Fibroblast of skin of right biceps (primary cell): ENCODE measurements at places on chromosomes 2 and 18.

DNA sequence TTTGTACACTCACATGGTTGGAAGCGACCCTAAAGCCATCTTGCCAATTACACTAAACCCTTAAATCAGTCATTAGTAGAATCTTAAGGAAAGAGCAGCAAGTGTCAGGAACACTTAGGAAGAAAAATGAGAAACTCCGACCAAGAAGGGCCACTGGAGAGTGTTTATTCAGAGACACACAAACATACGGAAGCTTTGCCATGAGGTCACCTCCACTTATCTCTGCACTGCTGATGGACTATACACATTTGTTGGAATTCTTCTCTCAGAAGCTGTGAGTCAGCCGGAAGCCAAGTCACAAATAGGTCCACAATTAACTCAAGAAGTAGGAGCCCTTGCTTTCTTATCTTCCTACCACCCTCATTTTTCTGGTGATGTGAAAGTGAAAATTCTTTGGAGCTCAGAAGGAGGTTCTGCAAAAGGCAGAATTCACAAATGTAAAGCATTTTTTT is 21.6 kb downstream of the BMP10 start:
- peak; percentile 8 for DNase-seq

- no peak for DNase-seq
Observed at GRCh38 chr18:74286106-74286855, 5.5 kb downstream of the CYB5A start.

DNA sequence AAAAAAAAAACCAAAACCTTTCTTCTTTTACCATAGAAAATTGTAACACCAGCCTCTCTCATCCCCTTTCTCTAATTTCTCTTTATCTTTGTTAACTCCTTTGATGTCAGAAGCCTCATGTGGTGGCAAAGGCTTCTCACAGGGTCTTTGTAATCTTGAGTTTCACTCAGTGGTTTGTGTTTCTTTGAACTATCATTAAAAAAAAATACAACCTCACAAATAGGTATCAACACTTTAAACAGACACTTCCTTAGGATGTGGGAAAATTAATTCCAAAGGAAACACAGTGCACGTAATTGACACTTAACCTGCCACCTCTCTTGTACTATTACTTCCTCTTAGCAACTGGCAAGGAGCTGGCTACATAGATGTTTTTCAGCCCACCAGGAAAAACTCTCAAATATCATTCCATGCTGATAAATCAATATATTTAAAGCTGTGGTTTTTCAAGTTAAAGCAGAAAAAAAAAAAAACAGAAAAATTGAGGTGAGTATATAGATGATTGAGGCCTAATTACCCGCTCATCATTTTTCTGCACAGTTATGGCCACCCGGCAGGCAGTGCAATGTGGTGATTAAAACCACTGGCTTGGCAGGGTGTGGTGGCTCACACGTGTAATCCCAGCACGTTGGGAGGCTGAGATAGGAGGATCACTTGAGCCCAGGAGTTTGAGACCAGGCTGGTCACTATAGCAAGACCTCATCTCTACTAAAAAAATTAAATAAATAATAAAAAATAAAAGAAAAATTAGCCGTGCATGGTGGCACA is 193.5 kb downstream of the MYO3B start:
- DNase-seq, result no peak

- no peak for DNase-seq
Observed at GRCh38 chr2:72932045-72932740, 14.9 kb downstream of the EMX1 start.

DNA sequence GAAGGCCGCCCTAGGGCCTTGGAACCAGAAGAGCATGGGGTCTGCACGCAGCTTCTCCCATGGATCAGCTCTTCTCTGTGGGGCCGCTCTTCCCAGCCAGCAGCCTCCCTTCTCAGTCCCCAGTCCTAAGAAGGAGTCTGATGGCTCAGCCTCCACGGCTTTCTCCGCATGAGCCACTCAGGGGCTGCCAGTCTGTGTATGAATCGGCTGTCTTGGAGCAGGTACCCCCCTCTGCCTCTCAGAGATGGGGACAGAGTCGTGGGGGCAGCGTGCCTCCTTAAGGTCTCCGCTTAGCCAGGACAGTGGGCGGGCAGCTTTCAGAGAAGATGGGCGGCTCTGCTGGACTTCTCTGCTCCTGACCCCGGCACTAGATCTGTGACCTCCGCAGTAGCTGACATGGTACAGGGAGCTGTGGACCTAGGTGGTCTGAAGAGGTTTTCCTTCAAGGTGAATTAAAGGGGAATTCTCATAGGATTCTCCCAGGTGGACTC is 21.6 kb downstream of the INPP5D start:
- DNase-seq, result no peak

GRCh38 chr2:170863087-170863486 is 46.4 kb downstream of the GAD1 start:
- no peak for DNase-seq

GRCh38 chr2:211877061-211877460 is 661.5 kb downstream of the ERBB4 start:
- no peak for DNase-seq

GRCh38 chr2:35973132-35973736 is 382.3 kb upstream of the CRIM1 start:
- peak; percentile 39 for DNase-seq

GRCh38 chr2:179946810-179947615 is 60.1 kb downstream of the CWC22 start:
- no peak for DNase-seq

DNA sequence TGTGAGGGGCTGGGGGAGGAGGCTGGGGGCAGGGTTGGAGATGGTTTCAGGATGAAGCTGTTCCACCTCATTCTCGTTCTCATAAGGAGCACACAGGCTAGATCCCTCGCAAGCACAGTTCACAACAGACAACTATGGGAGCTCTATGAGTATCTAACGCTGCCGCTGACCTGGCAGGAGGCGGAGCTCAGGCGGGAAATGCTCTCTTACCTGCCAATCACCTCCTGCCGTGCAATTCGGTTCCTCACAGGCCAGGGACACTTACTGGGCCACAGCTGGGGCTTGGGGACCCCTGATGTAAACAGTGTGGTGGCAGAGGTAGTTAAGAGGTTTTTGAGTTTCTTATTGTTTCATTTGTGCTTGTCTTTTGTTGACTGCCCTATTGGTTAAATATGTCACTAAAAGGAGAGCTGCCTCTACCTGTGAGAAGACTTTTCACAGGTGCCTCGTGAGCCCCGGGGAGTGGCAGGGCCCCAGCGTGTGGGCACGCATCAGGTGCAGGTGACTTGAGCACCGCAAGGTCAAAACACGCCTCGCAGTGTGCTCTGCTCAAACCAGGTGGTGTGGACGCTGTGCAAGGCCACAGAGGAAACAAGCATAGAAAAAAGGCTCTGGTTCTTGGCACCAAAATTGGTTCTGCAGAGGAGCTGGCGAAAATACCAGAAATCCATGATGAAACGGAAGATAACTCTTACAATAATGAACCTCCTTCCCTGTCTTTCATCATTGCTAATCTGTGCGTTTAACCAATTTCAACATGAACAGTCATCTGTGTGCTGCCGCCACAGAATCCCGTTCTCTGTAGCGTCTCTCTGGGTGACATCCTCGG is 10.2 kb downstream of the MLPH start:
- DNase-seq, result no peak

DNA sequence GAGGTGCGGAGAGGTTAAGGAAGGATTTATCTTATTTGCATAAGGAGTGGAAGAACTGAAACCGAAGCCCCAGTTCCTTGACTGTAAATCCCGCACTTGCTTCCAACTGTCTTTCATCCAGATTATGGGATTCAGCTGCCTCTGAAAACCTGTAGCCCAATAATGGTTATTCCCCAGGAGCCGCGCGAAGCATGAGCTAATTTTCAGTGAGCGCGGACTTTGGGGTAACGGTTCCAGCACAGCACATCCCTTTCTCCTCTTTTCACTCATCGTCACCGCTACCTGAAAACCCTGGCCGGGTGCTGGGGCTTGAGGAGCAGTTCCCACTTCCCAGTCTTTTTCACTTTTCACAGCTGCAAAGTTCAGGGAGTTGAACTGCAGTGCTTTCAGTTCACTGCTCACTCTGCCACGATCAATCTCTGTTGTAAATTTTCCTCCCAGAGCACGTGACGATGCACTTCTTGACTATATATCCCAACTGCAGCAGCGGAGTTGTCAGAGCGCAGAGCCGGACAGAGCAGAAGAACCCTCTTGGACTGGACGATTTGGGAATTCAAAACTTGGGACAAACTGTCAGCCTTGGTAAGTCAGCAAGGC is at the start of gene KCNE4:
Gene KCNE4 (plus strand): TSS at position 498 of the 597 bp plus-strand sequence. CDS start 641 bp downstream, outside the sequence.
- peak; percentile 85 for DNase-seq

GRCh38 chr2:6893876-6894482 is 16.4 kb downstream of the RSAD2 start:
- no peak for DNase-seq

GRCh38 chr2:44333994-44334393 is 27.3 kb downstream of the PREPL start:
- no peak for DNase-seq

GRCh38 chr2:108023776-108024175 is 37.5 kb downstream of the SLC5A7 start:
- no peak for DNase-seq

DNA sequence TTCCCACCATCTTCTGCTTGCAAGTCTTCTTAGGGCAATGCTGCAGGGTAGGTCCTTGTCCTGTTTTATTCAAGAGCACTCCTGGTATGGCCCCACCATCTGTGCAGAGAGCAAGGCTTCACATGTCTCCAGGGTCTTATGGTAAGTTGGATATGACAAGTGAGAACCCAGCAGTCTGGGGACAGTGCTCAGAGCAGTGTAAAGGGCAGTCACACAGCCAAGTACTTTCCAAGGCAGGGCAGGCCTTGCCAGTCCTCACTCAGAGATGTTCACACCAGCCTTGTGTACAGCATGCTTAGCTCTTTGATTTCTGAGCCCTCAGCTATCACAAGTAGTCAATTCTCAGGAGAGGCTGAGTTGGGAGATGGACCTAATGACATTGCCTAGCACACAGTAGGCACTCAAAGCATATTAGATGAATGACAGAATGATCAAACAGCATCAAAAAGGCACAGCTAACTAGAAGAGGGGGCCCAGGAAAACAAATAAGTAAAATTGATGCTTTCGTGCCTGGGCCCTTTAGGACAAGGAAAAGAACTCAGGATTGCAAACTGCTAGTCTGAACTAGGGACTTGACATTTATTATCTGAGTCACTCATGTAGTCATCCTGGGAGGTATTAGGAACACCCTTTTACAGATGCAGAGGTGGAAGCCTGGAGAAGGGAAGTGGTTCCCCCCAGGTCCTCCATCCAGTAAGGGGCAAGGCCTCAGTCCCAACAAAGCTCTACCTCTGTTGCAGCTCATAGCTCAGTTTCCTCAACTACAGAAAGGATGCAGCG is 86.7 kb upstream of the CTAGE1 start:
- peak; percentile 69 for DNase-seq

DNA sequence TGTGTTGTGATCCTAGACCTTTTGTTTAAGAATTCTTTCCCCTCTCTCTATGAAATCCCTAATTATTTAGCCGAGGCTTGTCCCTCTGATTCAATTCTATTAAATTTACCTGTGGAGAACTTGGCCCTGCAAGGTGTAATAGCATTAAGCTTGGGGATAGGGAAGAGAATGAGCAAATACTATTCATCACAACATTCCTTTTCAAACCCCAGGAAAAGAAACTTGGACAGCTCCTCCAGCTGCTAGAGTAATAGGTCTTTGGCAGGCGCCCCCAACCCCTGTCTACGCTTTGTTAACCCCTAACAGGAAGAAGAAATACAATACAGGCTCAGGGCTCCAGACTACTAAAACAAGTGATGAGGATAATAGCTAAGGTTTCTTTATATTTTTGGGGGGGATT is 957.0 kb downstream of the CPS1 start:
- no peak for DNase-seq

DNA sequence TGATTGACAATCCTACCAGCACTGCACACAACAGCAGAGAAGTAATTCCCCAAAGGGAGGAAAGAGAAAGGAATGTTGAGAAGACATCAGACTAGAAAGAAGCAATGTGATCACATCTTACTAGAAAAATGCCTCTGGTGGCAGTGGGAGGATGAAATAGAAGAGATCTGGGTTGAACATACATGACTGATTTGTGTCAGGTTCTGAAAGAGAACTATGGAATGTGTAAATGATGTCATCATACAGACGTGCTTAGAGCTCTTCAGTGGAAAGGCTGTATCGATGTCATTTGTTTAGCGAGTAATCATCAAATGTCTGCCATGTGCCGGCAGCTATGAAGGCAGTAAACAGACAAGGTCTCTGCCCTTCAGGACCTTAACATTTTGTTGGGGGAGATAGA is 24.9 kb downstream of the GORASP2 start:
- DNase-seq, result peak; percentile 54

DNA sequence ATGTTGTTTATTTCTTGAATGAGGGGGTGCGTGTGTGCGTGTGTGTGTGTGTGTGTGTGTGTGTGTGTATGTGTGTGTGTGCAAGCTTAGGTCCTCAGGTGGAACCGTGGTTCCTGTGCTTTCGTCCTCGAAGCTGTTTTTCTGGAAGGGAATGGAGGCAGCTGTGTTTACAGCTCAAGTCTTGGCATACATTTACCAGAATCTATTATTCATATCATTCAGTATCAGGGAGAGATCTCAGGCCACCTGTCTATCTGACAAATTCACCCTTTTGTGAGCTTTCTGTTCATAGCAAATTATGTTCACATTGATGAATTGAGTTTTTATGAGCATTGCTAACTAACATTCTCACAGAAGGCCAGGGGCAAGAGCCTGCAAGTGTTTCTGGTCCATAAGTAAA is 550.4 kb downstream of the ARHGAP15 start:
- DNase-seq, result no peak

DNA sequence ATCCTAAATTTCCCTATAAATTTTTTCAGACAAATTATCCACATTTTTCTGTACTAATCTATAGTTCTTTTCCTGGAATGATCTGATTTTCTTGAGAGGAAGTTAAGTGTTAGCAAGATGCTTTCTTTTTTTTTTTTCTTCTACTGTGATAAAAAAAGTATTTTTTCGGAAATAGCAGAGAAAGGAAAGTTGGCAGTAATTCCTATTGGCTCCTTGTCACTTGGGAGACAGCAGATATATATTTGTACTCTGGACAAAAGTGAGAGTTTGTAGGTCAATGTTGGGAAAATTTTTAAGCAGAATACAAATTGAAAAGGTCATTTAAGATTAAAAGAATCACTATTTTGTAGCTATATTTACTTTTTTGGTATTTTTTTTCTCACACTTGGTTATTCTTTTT is 635.7 kb upstream of the NRXN1 start:
- DNase-seq, result no peak

DNA sequence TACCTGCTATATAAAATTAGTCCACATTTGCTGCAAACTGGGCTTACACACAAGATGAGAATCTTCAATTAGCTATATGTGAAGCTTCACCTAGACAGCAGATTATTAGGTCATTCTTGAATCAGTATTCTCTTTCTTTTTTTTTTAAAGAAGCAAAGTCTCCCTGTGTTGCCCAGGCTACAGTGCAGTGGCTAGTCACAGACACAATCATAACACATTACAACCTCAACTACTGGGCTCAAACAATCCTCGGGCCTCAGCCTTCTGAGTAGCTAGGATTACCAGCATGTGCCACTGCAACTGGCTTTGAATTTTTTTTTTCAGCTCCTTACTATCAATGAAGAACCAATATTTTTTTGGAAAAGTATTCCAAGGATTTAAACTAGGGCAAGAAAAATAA is 30.5 kb downstream of the OLA1 start:
- no peak for DNase-seq

GRCh38 chr18:69897397-69898108 is 50.1 kb downstream of the CD226 start:
- DNase-seq, result no peak
